ENCODE measurements at places on chromosomes 3 and 15. TPM values are rescaled to one million over a fixed set of nuclear protein-coding genes. Genes with fewer than 3 reads are reported as not detected.

Gene GP5
- polyA plus RNA-seq = not detected

DNA sequence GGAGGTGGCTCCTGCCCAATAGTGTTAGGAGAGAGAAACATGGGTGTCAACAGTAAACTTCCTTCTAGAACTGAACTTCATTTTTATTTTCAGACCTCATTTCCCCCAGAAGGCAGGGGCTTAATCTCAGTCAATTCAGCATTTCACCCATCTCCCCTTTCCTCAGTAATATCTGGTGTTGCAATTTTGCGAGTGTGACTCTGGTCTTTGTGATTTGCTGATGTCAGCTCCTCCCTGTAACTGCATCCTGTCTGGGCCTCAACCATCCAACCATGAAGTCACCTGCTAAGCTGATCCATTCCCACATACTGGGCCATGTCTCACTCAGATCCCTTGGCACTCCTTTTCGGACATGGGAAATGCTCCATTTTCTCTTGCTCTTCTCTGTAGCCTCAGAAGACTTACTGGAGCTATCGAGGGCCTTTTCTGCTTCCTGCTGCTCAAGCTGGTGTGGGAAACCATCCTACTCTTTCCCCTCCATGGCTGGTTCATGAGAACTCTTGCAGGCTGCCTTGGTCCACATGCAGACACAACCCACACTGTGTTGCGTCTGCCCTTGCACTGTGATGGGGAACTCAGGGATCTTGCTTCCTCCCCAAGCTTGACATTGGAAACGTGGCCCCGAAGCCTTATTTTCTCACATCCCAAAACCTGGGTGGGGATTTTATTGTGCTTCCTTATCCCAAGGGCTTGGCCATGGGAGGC, 24.6 kb downstream of the CCR4 start:
- DNase-seq = no peak

- DNase-seq = no peak
Observed at GRCh38 chr3:151879037-151879436, 5.6 kb downstream of the SUCNR1 start.

Gene RBM5
- 25.6 TPM for polyA plus RNA-seq

GRCh38 chr15:29216955-29217354, 52.7 kb downstream of the NSMCE3 start:
- DNase-seq = no peak

GRCh38 chr3:9250236-9250635, 790 bp upstream of the SRGAP3 start:
- no peak for DNase-seq

Gene PLEKHO2
- polyA plus RNA-seq = 14.2 TPM

Gene MFN1
- polyA plus RNA-seq = 10.0 TPM

Data from foreskin keratinocyte (primary cell).